CD4-positive, alpha-beta T cell treated with Interferon gamma for 1 hour (primary cell): ENCODE measurements at places on chromosomes 11 and 22.

DNA sequence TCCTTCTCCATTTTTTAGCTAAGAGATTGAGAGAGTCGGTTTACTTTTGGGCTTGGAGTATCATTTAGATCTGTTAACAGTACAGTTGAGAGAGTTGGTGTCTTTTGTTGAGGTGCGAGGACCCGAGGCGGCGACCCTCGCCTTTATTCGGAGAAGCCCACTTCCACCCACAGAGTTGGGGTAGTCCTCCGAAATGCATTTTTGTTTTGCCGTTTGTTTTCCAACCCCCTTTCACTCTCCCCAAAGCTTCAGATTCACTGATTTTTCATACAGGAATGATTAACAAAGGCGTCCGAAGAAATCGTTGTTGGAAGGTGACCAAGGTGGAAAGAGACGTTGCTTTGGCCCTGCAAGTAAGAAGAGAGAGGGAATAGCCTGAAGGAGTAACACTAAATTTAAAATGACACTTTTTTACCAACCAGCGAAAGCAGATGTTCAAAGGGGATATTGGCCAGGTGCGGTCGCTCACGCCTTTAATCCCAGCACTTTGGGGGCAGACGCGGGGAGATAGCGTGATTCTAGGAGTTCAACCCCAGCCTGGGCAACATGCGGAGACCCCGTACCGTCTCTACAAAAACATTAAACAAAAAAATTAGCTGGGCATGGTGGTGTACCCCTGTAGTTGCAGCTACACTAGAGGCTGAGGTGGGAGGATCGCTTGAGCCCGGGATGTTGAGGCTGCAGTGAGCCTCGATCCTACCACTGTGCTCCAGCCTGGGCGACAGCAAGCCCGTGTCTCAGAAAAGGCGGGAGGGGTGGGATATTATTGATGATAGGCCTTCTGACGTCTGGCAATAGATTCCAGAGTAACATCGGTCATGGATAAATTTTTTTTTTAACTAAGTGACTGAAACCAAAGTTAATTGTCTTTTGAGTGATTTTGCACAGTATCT is 899 bp upstream of the RAB30 start:
- DNase-seq: no peak

DNA sequence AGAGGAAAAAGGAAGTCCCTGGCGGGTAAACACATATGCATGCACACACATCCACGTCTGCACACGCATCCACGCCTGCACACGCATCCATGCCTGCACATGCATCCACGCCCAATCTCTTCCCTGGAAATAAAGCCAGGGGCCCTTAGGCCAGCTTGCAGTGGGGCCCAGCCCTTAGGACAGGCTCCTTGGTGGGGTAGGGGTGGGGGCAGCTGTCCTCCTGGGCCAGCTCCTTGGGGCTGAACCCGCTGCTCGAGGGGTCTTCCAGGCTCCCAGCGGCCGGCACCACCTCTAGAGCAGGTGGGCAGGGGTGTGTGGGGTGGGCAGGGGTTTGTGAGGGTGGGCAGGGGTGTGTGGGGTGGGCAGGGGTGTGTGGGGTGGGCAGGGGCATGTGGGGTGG is 1.9 kb downstream of the C11orf21 start:
- no peak for DNase-seq

- DNase-seq: no peak
Measured at GRCh38 chr11:118537409-118537980, 6.5 kb downstream of the TMEM25 start.

DNA sequence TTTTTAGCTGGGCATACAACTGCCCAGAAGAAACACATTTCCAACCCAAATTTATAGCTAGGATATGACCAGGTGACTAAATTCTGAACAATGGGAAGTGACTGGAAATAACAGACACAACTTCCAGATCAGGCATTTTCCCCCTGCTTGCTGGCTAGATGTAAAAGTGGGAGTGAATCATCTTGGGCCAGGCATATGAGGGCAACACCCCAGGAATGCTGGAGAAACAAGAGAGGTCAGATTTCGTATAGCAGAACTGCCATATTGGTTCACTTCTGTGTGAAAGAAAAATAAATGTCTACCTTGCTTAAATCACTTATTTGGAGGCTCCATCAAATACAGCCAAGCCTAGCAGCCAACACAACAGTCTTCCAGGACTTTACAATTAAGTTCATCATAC is 7.4 kb downstream of the ATL3 start:
- no peak for DNase-seq

GRCh38 chr11:117654281-117655255 is 142.4 kb downstream of the DSCAML1 start:
- no peak for DNase-seq

- DNase-seq: no peak
Measured at GRCh38 chr11:124724979-124725718, 14.6 kb upstream of the NRGN start.

DNA sequence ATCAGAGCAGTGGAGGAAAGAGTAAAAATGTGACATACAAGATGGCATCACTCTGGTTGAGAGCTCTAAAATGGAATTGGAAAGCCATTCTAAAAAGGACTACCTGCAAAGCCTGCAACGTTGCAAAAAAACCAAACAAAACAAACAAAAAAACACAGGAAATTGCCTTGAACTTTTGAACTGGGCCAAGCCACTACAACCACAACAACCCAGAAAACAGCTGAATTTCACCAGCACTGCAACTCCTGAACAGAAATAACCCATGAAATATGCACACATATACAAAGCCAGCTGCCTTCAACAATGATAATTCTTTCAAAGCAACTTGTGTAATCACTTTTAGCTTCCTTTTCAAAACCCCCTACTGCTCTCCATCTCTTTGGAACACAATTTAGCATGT is 326.6 kb upstream of the LRRC4C start:
- DNase-seq: no peak

GRCh38 chr11:11170352-11171084 is 182.5 kb downstream of the CSNK2A3 start:
- DNase-seq: no peak

- DNase-seq: no peak
Measured at GRCh38 chr11:94740083-94741021, 27.8 kb upstream of the AMOTL1 start.

DNA sequence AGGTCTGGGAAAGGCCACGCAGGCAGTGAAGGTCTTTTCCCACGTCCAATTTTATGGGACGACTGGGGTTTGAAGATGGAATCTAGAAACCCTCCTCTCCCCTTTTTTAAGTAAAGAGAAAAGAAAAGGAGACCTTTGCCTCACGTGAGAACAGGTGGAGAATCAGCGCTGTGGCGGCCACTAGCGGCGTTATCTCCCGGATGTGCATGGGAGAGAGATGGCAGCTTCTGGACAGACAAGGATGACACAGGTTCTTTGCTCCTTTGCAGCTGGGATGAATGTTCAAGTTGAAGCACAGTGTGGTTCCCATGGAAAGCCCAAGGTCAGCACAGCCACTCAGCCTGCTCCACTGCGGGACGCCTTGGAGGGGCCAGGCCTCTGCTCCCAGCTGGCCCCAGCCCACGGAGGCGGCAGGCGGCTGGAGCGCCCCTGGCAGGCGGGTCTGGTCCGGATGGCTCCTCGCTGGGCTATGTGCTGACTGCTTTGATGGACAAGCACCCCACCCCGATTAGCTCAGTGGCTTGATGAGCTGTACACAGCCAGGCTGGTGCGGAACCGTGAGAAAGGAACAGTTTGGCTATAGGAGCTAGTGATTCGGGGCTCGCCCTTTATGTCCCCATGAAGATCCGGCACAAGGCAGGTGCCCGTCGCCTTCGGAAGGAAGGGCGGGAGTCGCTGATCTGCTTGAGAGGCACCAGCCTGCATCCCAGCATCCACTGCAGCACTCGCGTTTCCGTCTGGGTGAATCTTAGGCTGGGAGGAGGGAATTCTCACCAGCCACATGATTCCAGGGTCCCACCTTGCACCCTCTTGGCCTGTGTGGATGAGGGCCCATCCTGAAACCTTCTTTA is 14.5 kb upstream of the BID start:
- DNase-seq: no peak

DNA sequence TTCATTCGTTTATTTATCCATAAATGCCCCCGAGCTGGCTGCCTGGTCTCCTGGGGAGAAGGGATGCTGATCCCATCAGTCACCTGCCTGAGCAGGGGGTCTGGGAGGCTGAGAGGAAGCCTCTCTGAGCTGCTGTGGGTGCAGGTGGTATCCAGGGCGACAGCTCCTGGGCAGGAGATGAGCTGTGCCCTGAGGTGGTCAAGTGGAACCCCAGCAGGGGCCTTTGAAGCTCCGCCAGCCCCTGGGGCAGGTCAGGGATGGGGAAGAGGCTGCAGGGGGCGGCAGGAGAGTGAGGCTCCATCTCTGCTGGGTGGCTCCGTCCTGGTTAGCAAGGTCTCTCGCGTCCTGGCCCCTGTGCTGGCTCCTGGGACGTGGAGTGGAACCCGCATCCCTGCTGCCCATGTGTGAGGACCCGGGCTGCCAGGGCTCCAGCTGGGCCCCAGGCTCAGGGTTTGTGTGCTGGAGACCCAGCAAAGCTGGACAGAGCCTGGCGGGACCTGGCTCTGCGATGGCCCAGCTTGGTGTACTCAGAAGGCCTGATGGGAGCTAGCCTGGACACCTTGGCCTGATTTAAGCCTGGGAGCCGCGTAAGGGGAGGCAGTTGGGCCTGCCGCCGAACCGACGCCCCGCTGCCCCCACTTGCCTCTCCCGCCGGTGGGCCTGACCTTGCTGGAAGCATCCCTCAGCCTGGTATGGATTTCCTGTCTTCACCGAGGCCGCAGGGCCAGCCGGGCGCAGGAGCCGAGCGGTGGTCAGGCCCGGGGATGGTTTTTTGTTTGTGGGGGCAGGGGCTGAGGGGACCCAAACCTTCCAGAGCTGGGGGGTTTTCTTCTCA is 44.5 kb downstream of the RTN4R start:
- DNase-seq: no peak

GRCh38 chr22:24471570-24471969 is 23.6 kb upstream of the UPB1 start:
- DNase-seq: no peak

- no peak for DNase-seq
Measured at GRCh38 chr11:75667255-75667830, 1.5 kb downstream of the MAP6 start.

GRCh38 chr11:77046060-77046501 is 11.9 kb downstream of the B3GNT6 start:
- peak; percentile 47 for DNase-seq

GRCh38 chr11:105208019-105208418 is 68.5 kb upstream of the CARD18 start:
- DNase-seq: no peak

GRCh38 chr11:134118006-134118405 is 49.1 kb downstream of the JAM3 start:
- DNase-seq: no peak

- DNase-seq: no peak
Measured at GRCh38 chr11:69801513-69802335, 17.5 kb downstream of the FGF3 start.

- DNase-seq: no peak
Measured at GRCh38 chr11:79390477-79390876, 50.4 kb downstream of the TENM4 start.

- no peak for DNase-seq
Measured at GRCh38 chr11:83726316-83726715, 440.1 kb upstream of the CCDC90B start.

GRCh38 chr11:37107415-37107814 is 509.4 kb upstream of the RAG2 start:
- DNase-seq: no peak

GRCh38 chr11:61482513-61482912 is 26.0 kb upstream of the LRRC10B start:
- DNase-seq: no peak

GRCh38 chr11:45147891-45148675 is 1.6 kb downstream of the PRDM11 start:
- DNase-seq: no peak

- DNase-seq: no peak
Measured at GRCh38 chr11:16027621-16028020, 328.7 kb downstream of the SOX6 start.

DNA sequence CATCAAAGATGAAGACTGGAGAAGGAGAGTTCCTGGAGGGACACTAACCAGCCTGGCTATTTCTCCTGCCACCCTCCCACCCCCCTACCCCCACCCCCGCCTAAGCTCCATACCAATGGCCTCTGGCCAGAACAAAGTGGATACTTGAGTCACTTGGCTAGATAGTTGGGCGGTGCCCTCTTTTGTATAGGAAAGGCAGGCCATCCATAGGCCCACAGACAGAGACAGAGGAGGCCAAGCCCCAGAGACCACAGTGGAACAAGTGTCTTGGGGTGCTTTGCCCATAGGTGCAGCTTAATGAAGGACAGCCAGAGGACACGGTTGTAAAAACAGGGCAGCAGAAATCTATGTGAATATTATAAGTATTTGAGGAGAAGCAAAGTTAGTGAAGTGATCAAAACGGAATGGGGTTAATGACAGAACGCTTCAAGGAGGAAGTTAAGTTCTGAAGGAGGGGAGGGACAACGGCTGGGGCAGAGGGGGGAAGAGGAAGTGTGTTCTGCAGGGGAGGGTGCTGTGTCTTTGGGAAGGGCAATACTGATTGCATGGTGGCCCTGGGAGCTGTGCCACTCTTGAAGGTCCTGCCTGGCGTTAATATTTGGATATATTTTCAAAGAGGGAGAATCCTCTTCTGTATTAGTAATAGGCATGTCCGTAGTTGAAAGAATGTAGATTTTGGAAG is 32.7 kb downstream of the FLI1 start:
- DNase-seq: peak; percentile 67

DNA sequence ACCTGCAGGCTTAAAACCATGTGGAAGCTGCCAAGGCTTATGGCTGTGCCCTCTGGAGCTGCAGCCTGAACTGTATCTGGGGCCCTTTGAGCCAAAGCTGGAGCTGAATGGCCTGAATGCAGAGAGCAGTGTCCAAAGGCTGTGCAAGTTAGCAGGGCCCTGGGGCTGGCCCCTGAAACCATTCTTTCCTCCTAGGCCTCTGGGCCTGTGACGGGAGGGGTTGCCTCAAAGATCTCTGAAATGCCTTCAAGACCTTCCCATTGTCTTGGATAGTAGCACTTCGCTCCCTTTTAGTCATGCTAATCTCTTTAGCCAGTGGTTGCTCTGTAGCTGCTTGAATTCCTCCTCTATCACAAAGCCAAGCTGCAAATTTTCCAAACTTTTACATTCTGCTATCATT is 12.8 kb upstream of the IFTAP start:
- no peak for DNase-seq

DNA sequence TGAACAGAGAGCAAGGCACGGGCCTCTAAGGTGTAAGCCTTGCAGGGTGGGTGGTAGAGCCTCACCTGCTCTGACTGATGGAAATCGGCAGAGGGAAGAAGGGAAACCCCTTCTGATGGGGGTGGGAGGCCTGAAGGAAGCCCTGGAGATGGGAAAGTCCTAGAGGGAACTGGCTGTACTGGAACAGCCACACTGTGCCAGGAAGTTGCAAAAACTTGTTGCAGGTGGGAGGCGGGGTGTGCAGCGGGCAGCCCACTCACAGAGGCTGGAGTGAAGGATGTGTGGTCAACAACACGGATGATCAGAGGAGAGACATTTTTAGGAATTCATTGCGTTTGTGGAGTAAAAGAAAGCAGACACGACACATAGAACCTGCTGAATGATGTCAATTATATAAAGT is 91.3 kb downstream of the ZC3H12C start:
- DNase-seq: no peak

DNA sequence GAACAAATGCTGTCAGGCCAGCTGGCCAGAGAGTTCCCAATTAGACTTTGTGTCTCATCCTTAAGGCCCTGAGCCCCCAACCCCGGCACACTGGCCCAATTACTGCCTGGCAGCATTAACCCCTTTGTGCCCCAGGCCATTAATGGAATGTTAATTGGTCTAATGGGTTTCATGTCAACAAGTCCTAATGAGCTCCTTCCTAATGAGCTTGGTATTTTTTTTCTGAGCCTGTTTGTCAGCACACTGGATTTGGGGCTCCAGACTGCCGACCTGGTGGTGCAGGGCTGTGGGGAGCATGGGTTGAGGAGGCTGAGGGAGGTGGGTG is 148.8 kb downstream of the FEZ1 start:
- DNase-seq: no peak

GRCh38 chr11:64607381-64607985 is 16.5 kb downstream of the SLC22A12 start:
- DNase-seq: no peak
